ENCODE measurements at places on chromosomes 3 and 15. TPM values are rescaled to one million over a fixed set of nuclear protein-coding genes. Genes with fewer than 3 reads are reported as not detected.
A peak's percentile ranks its signal among the peaks of the same experiment; 100 is the strongest.

GRCh38 chr15:64158363-64159134 lies 4.3 kb downstream of the PPIB start:
- H3K27me3 ChIP-seq = no peaks in the 10 kb centered on the region
- H3K27ac ChIP-seq = peak overlapping the region; percentile 68
- no peak overlapping the region for H3K4me3 ChIP-seq
- H3K4me1 ChIP-seq = peaks cover 26% of the 10 kb centered on the region
- no peak for DNase-seq

- no peak overlapping the region for H3K27ac ChIP-seq
- peaks cover 50% of the 10 kb centered on the region for H3K36me3 ChIP-seq
- H3K4me3 ChIP-seq = no peak overlapping the region
- no peaks in the 10 kb centered on the region for H3K27me3 ChIP-seq
- peaks cover 13% of the 10 kb centered on the region for H3K4me1 ChIP-seq
- DNase-seq = no peak
Measured at GRCh38 chr15:78910271-78910670, 34.6 kb downstream of the CTSH start.

- no peak overlapping the region for H3K4me3 ChIP-seq
- H3K27me3 ChIP-seq = no peaks in the 10 kb centered on the region
- DNase-seq = no peak
Measured at GRCh38 chr15:88538972-88539371, 7.5 kb downstream of the DET1 start.

GRCh38 chr15:70720228-70721016 lies 42.9 kb downstream of the UACA start:
- no peaks in the 10 kb centered on the region for H3K36me3 ChIP-seq
- no peak overlapping the region for H3K4me3 ChIP-seq
- H3K4me1 ChIP-seq = no peaks in the 10 kb centered on the region
- H3K27ac ChIP-seq = no peak overlapping the region
- peaks cover 2% of the 10 kb centered on the region for H3K27me3 ChIP-seq
- DNase-seq = no peak

- no peaks in the 10 kb centered on the region for H3K27me3 ChIP-seq
- H3K4me1 ChIP-seq = no peaks in the 10 kb centered on the region
- H3K27ac ChIP-seq = no peak overlapping the region
- no peak for DNase-seq
- H3K4me3 ChIP-seq = no peak overlapping the region
Measured at GRCh38 chr3:117558681-117559080, 849.1 kb downstream of the TUSC7 start.

GRCh38 chr15:70119911-70120508 lies 22.3 kb upstream of the TLE3 start:
- H3K27me3 ChIP-seq = no peaks in the 10 kb centered on the region
- no peaks in the 10 kb centered on the region for H3K36me3 ChIP-seq
- H3K27ac ChIP-seq = no peak overlapping the region
- no peak overlapping the region for H3K4me3 ChIP-seq
- H3K4me1 ChIP-seq = peaks cover 3% of the 10 kb centered on the region

DNA sequence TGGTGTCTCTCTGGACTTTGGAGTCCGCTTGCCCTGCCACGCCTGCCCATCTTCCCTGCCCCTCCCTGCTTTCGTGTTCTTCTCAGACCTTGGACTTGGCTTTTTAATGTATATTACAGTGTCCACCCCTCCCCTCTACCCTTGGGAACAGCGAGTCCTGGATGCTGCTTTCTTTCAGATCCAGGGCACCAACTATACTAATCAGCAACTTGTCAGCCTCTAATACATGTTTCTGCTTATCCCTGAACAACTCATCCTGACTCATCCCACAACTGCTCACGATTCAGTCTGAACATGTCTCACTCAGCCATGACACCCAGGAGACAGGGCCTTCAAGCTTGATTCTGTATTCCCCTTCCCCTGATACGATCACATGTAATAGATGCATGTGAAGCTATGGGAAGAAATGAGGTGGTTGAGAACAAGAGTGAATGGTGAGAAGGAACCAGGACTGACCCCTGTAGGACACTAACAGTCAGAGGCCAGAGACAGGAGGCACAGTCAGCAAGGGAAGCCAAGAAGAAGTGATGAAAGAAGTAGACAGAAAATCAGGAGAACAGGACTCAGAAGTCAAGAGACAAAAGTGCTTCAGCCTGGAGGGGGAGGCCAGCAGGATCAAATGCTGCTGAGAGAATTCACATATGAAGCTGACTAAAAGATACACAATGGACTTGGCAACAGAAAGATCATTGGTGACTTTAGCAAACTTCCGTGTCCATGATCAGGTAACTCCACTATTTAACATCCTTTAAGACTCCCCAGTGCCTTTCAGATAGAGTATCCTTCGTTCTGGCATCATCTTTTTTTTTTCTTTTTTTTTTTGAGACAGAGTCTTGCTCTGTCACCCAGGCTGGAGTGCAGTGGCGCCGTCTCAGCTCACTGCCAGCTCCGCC lies 35.4 kb downstream of the BCL2L10 start:
- H3K27ac ChIP-seq = no peak overlapping the region
- no peak overlapping the region for H3K4me3 ChIP-seq
- H3K36me3 ChIP-seq = no peaks in the 10 kb centered on the region
- peak; percentile 52 for DNase-seq
- H3K27me3 ChIP-seq = no peaks in the 10 kb centered on the region
- peaks cover 2% of the 10 kb centered on the region for H3K4me1 ChIP-seq

DNA sequence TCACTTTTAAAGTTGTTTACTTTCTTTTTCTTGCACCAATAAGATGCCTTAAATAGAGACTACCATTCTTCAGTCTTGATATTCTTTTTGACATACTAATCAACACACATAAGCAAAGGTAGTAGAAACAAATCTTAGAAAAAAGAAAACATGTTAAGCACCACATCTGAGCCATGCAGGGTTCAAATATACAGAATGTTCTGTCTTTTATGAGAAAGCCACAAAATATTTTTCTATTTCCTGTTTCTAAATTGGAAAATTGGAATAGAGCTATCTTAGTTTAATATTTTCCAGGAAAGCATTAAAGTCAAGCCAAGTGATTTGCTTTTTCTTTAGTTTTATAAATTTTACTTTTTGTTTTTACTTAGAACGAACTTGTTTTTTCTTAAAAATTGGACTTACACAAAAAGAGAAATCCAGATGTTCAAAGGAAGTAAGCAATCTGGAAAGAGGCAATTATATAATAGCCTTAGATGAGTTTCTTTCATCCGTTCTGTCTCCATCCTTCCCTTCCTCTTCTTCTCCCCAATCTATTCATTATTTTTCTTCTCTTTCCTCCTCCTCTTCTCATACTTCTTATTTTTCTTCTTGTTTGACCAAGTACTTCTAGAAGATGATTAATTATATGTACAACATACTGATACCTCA lies 731.7 kb downstream of the SQOR start:
- H3K27me3 ChIP-seq = no peaks in the 10 kb centered on the region
- H3K27ac ChIP-seq = no peak overlapping the region
- H3K4me1 ChIP-seq = no peaks in the 10 kb centered on the region
- H3K4me3 ChIP-seq = no peak overlapping the region
- H3K36me3 ChIP-seq = no peaks in the 10 kb centered on the region

DNA sequence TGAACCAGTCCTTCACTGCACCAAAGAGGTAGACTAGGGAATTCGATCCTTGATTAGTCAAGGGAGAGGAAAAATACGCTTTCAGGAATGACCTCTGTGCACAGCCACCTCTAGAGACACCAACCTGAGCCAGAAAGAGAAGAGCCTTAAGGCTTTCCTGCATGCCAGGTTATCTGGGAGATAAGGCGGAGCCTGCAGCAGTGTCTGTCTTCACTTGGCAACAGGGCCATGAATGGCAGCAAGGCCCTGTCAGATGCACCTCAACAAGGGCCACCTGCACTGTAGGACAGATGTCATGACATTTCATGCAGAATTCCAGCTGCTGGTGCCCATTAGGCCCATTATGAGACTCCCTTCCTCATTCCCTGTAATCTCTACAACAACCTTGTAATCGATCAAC lies 88.1 kb downstream of the MEX3B start:
- no peak overlapping the region for H3K4me3 ChIP-seq
- H3K27ac ChIP-seq = no peak overlapping the region
- H3K36me3 ChIP-seq = no peaks in the 10 kb centered on the region
- no peak for DNase-seq
- no peaks in the 10 kb centered on the region for H3K27me3 ChIP-seq
- H3K4me1 ChIP-seq = no peaks in the 10 kb centered on the region

GRCh38 chr3:190513409-190514370 lies at the start of gene IL1RAP:
TSS of gene IL1RAP (plus strand) at chr3:190514085. CDS start at chr3:190564290, 50,205 bp downstream.
- DNase-seq = peak; percentile 87
- peak within 1 kb of the TSS; percentile 76 for H3K27ac ChIP-seq
- H3K36me3 ChIP-seq = peaks cover 4% of the 10 kb centered on the region

DUOX1 gene
- total RNA-seq = 0.17 TPM

DUOXA2 gene
- not detected for total RNA-seq

ROBO2 gene
- not detected for total RNA-seq

PCSK6 gene
- 0.64 TPM for total RNA-seq

ECE2 gene
- not detected for total RNA-seq

PP2D1 gene
- not detected for total RNA-seq

ANXA2 gene
- total RNA-seq = 16.9 TPM
